ENCODE measurements at places on chromosomes 5 and 9.

GRCh38 chr9:89497257-89497963 is 503 bp downstream of the SEMA4D start:
- no peak for DNase-seq

GRCh38 chr9:131227112-131227958 is 49.0 kb downstream of the FAM78A start:
- no peak for DNase-seq

- no peak for DNase-seq
Observed at GRCh38 chr9:137007816-137008270, 11.5 kb upstream of the CLIC3 start.

DNA sequence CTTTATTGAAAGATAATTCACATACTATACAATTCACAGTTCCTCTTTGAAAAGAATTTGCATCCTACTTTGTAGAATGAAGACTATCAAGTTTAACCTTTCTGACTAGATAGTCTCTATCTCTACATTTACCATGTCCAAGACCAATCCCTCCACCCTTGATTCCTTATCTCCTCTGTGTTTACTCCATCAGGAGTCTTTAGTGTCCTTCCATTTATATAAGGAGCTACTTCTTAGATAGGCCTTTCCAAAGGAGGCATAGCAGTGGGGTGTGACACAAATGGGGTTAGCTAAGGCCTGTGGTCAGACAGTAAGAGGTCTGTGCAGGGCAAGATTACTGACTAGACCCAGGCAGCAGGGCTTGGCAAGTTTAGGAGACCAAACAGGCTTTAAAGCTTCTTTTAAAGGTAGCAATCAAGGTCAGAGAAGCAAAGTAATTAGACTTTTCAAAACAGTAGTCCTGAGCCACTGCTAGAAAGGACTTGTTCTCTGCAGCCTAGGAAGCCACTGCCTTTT is 11.1 kb upstream of the DMXL1 start:
- no peak for DNase-seq

- no peak for DNase-seq
Observed at GRCh38 chr5:115329475-115329874, 33.0 kb upstream of the CCDC112 start.

DNA sequence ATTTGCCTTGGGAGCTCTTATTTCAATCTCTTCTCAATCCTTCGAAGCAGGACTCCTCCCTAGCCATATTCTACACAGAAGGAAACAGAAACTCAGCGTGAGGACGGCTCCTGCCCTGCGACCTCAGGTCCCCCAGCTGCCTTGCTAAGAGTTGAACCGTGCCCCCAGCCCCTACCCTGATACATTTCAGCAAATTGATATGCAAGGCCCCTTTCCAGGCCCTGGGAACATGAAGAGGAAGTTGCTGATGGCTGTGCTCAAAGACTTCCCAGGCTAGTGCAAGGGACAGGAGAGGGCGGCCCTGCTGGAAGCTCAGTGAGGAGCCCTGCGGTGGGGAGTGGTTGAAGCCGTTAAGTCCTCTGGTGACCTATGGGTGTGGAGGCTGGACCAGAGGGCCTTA is 41.5 kb downstream of the BOD1 start:
- DNase-seq: no peak

DNA sequence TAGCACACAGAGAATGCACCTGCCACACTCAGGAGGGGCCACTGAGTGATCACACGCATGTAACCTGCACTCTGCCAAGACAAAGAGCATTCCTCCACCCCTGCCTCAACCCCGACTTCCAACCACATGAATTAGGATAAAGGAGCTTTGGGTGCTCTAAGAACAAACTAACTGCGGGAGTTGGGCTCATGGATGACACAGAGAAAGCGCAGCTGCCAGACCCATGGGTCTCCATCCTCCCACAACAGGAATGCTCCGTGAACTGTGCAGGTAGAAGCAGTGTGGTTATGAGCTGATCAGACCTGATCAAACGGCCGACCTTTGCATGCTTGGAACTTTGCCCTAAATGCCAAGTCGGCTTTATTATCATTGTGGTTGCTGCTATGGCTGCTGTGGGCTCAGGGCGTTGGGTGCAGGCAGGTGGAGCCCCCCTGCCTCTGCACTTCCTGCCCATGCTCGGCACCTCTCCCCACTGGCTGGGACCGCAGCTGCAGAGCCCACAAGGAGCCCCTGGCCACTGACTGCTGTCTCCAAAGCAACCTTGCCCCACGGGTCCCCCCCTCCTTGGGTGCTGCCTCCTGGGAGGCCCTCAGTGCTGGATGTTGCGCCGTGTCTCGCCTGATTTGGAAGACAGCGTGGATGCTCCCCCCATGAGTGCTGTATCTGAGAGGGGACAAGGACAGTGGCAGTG is 2.6 kb upstream of the SLC6A3 start:
- DNase-seq: no peak

DNA sequence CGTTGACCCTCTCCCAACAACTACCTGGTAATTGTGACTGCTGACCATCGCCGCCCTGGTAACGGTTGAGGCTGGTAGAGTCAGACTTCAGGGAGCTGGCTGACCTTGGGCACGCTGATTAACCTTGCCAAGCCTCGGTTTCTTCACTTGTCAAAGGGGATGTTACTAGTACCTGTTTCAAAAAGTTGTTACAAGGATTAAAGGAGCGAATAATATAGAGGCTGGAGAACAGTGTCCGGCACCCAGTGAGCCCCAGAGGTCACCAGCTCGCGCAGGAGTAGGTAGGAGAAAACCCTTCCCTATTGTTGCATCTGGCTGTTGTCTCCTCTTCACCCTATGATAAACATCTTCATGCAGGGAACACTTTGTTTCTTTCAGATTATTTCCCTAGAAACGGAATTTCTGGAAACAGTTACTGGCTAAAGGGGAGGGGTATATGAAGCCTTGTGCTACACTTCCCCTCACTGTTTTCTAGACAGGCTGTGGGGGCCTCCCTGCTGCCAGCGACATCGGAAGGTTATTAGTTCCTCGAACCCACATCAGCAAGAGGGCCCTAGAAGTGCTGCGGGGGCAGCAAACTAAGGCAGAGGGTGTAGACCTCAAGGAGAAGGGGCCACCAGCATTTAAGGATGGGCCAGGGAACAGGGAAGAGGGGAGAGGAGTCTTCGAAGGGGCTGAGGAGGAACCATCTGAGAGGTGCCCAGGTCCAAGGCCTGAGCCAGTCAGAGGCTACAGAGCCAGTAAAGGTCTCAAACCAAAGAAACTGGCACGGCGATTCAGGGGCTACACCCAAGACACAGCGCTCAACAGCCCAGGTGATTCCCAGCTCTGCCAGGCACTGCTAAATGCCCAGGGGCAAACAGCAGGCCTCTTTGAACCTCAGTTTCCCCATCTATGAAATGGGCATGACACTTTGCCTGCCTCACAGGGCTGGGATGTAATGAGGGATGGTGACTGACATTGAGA is 37.6 kb downstream of the HRH2 start:
- DNase-seq: no peak

DNA sequence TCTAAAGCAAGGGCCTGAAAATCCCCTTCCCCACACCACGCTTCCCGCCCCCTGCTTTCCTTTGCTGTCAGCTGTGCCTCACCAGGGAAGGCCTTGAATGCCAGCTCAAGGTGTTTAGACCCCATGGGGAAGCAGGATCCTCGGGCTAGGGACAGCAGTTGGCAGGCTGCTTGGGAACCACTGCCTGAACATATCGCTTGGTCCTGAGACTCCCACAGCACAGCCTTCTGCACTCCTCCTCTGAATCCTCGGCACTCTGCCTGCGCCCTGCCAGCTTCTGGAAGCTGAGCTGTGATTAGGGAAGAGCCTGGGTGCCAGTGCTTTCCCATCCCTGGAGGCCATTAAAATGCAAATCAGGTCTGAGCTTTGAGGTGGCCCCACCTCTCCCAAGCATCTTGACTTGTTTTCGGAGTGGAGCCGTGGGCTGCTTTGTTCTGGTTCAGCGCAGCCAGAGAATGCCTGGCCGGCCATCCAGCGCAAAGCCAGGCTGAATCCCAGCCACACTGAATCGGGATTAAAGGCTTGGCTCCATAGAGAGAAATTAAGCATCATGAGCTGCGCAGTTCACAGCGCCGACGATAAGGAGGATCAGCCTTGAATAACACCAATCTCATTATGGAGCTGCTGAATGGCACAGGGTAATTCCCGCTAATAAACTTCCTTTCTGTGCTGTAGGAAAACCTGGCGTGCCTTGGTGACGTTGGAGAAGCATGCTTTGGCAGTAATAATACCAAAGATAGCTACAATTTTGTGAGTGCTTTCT is 40.0 kb downstream of the AMBP start:
- no peak for DNase-seq

DNA sequence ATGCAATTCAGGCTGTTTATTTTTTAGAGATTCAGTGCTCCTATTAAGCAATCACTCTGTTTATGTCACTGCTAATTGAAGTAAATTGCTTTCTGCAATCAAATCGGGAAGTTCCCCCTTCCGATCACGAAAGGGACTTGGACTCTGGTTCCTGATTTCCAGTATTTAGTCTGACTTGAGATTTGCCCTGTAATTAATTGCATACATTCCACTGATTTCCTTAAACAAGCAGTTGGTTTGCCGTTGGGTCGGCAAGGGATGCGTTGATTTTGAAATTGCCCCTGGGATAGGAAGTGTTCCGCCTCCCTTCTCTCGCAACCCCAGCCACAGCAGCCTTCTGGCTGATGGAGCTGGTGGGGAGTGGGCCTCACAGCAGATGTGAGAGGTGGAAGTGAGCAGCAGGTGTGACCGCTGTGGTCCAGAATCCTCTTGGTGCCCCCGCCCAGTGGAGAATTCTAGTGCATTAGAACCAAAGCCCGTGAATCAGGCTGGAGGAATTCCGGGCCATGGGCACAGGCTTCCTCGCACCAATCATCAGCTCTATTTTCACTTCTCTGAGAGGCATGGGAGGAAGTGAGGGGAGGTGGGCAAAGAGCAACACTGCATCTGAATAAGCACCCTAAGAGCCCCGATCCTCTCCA is 102.5 kb downstream of the SPRY4 start:
- no peak for DNase-seq

All from activated CD4-positive, CD25-positive, alpha-beta regulatory T cell treated with anti-CD3 and anti-CD28 coated beads, Interleukin-2, amount 50 U/mL, for 72 hours (primary cell).